ENCODE measurements at places on chromosomes 3 and 15. TPM values are rescaled to one million over a fixed set of nuclear protein-coding genes. Genes with fewer than 3 reads are reported as not detected.

Gene GCSAM
- 0.43 TPM for polyA plus RNA-seq

Gene SOX14
- polyA plus RNA-seq: not detected

Gene CHRM5
- 0.03 TPM for polyA plus RNA-seq

Gene C3orf85
- polyA plus RNA-seq: not detected

Gene CCR8
- not detected for polyA plus RNA-seq

Gene CASR
- polyA plus RNA-seq: 0.25 TPM

Gene FOXB1
- polyA plus RNA-seq: 0.03 TPM

Gene UBE2E2
- polyA plus RNA-seq: 36.3 TPM

Gene MUSTN1
- polyA plus RNA-seq: 44.5 TPM

Gene KCNAB1
- polyA plus RNA-seq: 3.7 TPM

Gene OPA1
- polyA plus RNA-seq: 26.0 TPM

Gene TTLL13
- polyA plus RNA-seq: 0.05 TPM

Gene RPL4
- 3,806 TPM for polyA plus RNA-seq

Gene GHSR
- polyA plus RNA-seq: not detected

Gene AGTR1
- polyA plus RNA-seq: 24.8 TPM

Gene LRRC3B
- polyA plus RNA-seq: 5.8 TPM

Gene EXOG
- polyA plus RNA-seq: 22.0 TPM

Gene PRRT3
- 2.8 TPM for polyA plus RNA-seq

Gene SLC24A5
- not detected for polyA plus RNA-seq

Gene NT5DC2
- polyA plus RNA-seq: 63.8 TPM

Gene SPINT1
- 17.4 TPM for polyA plus RNA-seq

Gene TMEM45A
- polyA plus RNA-seq: 30.3 TPM

Gene BLM
- 0.67 TPM for polyA plus RNA-seq

Gene VEPH1
- polyA plus RNA-seq: 0.37 TPM

Gene TNK2
- polyA plus RNA-seq: 38.3 TPM

Gene LRRIQ4
- polyA plus RNA-seq: not detected

Gene FILIP1L
- 75.1 TPM for polyA plus RNA-seq

Gene COLQ
- polyA plus RNA-seq: 1.8 TPM

Gene FAM174B
- 12.3 TPM for polyA plus RNA-seq

Gene ECE2
- polyA plus RNA-seq: 0.49 TPM

Gene CCDC9B
- polyA plus RNA-seq: 42.2 TPM

Gene CCDC71
- polyA plus RNA-seq: 25.6 TPM

Gene GNAT1
- polyA plus RNA-seq: not detected

Gene UQCC5
- polyA plus RNA-seq: 38.4 TPM

Gene EIF2A
- 63.3 TPM for polyA plus RNA-seq

Gene ETV5
- 2.6 TPM for polyA plus RNA-seq

Gene ZCWPW2
- polyA plus RNA-seq: 1.9 TPM
